Purkinje cell (primary cell): ENCODE measurements at places on chromosomes 4 and X. TPM values are rescaled to one million over a fixed set of nuclear protein-coding genes. Genes with fewer than 3 reads are reported as not detected.

Gene CDKL5
- polyA plus RNA-seq = 6.5 TPM in 1 of 2 replicates, not detected in the other

Gene GAGE12D
- polyA plus RNA-seq = not detected in 2 replicates

Gene RPS6KA6
- polyA plus RNA-seq = 3.7 and 4.0 TPM in 2 replicates

Gene UCHL1
- polyA plus RNA-seq = 1,961 and 1,999 TPM in 2 replicates

Gene SASH3
- polyA plus RNA-seq = not detected in 2 replicates

Gene STOX2
- 20.7 and 22.7 TPM in 2 replicates for polyA plus RNA-seq

Gene GABRA4
- 0.81 and 15.9 TPM in 2 replicates for polyA plus RNA-seq

Gene CFAP47
- polyA plus RNA-seq = 0.20 TPM in 1 of 2 replicates, not detected in the other

Gene CCDC110
- 1.2 and 3.2 TPM in 2 replicates for polyA plus RNA-seq

Gene CDKN2AIP
- 11.0 and 12.1 TPM in 2 replicates for polyA plus RNA-seq

Gene GPRASP3
- polyA plus RNA-seq = 15.6 and 17.8 TPM in 2 replicates

Gene CLCN4
- polyA plus RNA-seq = 63.8 and 76.4 TPM in 2 replicates

Gene SPANXB1
- not detected in 2 replicates for polyA plus RNA-seq

Gene ADH4
- polyA plus RNA-seq = not detected in 2 replicates

Gene NPNT
- 0.55 TPM in 1 of 2 replicates, not detected in the other for polyA plus RNA-seq

Gene SAGE1
- polyA plus RNA-seq = not detected in 2 replicates

Gene PRSS12
- polyA plus RNA-seq = 0.55 TPM in 1 of 2 replicates, not detected in the other

Gene MTNR1A
- not detected in 2 replicates for polyA plus RNA-seq

Gene OTC
- polyA plus RNA-seq = 0.15 TPM in 1 of 2 replicates, not detected in the other

Gene SLC26A1
- 1.3 TPM in 1 of 2 replicates, not detected in the other for polyA plus RNA-seq

Gene WDR17
- 43.7 and 44.8 TPM in 2 replicates for polyA plus RNA-seq

Gene CDK16
- polyA plus RNA-seq = 20.9 and 51.1 TPM in 2 replicates

Gene DCAF16
- polyA plus RNA-seq = 6.8 and 15.5 TPM in 2 replicates

Gene CCNQ
- polyA plus RNA-seq = 2.8 and 7.1 TPM in 2 replicates

Gene NPY1R
- polyA plus RNA-seq = 20.3 and 34.7 TPM in 2 replicates

Gene TNMD
- polyA plus RNA-seq = not detected in 2 replicates

Gene SMR3A
- not detected in 2 replicates for polyA plus RNA-seq

Gene TGIF2LX
- polyA plus RNA-seq = not detected in 2 replicates

Gene BST1
- polyA plus RNA-seq = 0.77 TPM in 1 of 2 replicates, not detected in the other

Gene SHOX
- not detected in 2 replicates for polyA plus RNA-seq

Gene KCND1
- not detected in 2 replicates for polyA plus RNA-seq
